ENCODE measurements at places on chromosomes 3 and 15.

GRCh38 chr3:24426896-24427295 lies 67.8 kb downstream of the THRB start:
- no peak for DNase-seq

DNA sequence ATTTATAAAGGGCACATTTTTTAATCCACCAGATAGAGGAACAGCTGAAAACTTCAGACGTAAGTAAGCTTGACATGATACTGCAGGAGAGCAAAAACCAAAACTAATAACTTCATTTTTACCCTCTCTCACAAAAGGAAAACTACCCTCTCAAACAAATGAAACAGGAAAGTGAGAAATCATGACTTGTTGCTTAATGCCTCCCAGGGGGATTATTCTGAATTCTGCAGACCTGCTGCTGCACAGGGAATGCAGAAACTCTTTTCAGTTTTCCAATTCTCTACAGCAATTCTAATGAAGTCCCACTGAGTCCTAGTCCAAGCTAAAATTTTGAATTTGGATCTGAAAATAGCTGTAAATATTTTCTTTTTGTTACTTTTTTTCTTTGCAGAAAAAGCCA lies 637.1 kb upstream of the CCDC54 start:
- no peak for DNase-seq

DNA sequence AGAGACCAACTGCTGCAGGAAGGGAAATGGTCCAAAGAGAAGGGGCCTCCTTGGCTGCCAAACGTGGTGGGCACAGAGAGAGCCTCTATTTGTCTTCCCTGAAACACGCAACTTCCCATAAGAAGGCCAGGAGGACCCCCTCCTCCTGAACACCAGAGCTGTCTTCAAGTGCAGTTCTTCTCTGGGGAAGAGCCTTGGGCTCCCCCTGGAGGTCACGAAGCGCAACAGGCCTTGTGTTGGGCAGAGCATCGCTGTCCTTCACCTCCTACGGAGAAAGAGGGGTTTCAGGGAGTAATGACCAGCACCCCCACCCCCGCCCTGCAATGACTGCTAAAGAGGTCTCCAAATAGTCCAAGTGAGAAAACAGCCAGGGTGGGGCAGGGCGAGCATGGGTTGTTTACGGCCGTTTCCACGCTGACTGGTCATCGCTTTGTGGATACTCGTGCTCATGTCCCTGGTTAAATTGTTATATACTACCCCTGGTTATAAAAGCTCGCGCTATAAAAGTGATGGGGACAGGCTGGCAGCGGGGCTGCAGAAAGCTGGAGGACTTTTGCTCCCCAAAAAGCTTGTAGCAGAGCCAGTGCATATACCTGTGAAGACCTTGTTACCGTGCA lies 397.5 kb upstream of the ATP10A start:
- DNase-seq = no peak

GRCh38 chr3:196357905-196358304 lies 19.7 kb upstream of the TM4SF19 start:
- no peak for DNase-seq

GRCh38 chr15:42159381-42160015 lies 3.1 kb upstream of the PLA2G4F start:
- DNase-seq = no peak

DNA sequence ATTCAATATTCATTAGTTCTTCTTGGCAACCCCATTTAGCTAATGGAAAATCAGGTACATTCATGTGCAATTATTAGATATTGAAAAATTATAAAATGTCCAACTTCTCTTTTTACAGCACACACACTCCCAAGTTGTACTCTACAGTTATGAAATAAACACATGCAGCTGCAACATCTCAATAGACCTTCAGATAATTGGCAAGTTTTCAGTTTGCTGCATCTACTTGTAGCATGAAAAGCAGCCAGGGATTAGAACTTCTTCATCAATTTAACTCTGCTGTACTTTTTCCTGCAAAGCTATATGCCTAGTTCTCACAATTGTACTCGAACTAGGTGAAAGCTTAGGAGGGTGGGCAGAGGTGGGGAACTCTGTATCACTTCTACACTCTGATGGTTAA lies 46.6 kb upstream of the FHIT start:
- DNase-seq = no peak

- DNase-seq = peak; percentile 43
Observed at GRCh38 chr15:89177633-89178306, 43.6 kb downstream of the RLBP1 start.

DNA sequence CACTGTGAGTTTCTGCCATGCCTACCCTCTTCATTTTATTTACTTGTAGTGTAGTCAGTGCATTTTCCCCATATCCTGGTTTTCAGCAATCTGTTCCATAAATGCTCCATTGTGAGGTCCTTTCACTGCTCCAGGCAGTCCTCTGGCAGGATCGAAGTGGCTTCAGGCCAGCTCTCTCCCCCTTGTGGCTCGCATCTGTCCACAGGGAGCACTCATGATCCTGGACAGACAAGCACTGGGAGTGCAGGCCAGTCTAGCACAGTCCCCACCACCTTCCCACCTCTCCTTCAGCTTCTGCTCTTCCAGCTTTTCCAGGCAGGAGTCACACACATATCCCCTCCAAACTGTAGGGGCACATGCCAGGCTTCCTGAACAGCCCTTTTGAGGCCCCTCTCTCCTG lies 173.6 kb downstream of the PPM1L start:
- DNase-seq = no peak

GRCh38 chr3:40581166-40581565 lies 56.4 kb downstream of the ZNF621 start:
- no peak for DNase-seq

- DNase-seq = no peak
Observed at GRCh38 chr15:71691081-71691457, 119.3 kb upstream of the NR2E3 start.

- DNase-seq = no peak
Observed at GRCh38 chr3:51389423-51390183, 1.5 kb upstream of the RBM15B start.

DNA sequence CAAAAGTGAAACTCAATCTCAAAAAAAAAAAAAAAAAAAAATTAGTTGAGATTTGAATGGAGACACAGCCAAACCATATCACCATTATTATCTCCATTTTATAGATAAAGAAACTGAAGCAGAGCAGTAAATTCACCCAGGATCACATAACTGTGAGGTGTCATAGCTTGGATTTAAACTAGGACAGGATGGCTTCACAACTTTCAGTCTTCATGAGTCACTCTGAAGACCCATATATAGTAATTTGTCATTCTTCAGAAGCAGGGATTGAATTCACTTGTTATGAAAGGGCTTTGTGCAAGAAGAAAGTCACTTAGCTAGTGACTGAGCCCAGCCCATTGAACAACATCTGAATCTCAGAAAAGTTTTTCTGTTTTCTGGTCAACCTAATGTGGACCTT lies 60.5 kb upstream of the LRIG1 start:
- DNase-seq = no peak

- DNase-seq = no peak
Observed at GRCh38 chr3:46065294-46065705, 38.0 kb upstream of the XCR1 start.

DNA sequence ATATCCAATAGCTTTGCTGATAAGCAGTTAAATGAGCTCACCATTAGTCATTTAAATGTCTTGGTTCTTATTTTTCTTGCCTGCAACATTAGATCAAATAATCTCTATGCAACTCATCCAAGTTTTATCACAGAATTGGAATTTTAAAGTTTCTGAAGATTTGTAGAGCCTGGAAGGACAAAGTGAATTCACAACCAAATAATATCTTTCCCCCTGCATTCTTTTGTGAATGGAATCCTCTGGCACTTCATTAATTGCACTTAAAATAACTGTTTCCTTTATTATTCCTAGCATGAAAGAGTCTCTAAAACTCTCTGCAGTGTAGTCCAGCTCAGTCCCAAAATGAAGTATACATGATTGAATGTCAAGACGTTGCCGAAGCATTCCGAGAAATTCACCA lies 345.6 kb upstream of the TGFBR2 start:
- no peak for DNase-seq

DNA sequence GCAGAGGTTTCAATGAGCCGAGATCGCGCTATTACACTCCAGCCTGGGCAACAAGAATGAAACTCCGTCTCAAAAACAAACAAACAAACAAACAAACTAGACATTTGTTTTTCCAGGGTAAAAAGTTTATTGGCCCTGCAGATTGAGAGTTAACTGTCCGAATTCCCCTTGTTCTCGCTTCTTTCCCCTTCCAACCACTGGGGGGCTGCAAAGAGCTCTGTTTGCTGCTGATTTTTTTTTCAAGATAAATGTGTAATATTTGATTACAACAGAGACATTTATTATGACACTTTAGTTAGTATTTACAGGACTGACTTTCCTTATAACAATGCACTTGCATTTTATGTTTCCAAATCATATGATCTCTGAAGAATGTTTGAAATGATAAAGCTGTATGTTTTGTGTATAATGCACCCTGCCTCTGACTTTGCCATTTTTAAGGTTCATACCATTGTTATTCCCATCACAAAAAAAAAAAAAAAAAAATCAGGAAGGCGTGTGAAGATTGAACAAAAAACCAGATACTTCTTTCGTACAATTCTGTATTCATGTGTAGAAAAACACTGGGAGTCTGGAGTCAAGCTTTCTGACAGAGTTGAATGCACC lies 2.8 kb downstream of the CLSTN2 start:
- DNase-seq = no peak

DNA sequence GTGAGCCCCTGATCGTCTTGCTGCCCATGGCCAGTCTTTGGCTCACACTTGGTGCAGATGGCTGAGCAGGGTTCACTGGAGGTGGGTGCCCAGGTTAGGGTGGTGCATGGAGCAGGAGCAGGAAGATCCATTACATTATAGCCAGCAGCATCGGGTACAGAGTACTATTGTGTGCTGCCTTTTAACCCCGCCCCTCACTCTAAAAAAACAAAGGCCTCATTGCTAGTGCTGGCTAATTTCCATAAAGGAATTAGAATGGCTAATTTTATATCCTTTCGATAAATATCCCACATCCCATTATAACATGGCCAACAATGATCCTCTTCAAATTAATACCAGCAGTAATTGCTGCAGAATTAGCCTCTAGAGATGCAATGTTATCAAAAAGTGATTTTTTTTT lies 45.8 kb upstream of the PPP4R2 start:
- no peak for DNase-seq

DNA sequence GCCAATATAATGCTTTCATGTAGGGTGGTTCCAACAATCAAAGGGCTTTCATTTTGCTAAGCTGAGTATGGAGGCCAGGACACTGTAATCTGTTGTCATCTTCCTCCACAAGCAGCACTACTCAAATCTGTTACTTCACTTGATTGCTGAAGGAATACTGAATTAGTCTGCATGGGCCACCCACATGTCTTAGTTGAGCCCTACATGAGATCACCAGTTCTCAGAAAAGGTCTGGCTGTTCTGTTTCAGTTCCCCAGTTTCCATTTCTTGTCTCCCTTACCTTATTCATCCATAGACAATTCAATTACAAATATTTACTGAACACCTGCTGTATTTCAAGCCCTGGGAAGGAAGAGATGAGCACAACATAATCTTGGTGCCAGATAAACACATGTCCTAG lies 119.2 kb downstream of the FHIT start:
- no peak for DNase-seq

GRCh38 chr3:85081191-85081906 lies 122.6 kb downstream of the CADM2 start:
- DNase-seq = peak; percentile 11

DNA sequence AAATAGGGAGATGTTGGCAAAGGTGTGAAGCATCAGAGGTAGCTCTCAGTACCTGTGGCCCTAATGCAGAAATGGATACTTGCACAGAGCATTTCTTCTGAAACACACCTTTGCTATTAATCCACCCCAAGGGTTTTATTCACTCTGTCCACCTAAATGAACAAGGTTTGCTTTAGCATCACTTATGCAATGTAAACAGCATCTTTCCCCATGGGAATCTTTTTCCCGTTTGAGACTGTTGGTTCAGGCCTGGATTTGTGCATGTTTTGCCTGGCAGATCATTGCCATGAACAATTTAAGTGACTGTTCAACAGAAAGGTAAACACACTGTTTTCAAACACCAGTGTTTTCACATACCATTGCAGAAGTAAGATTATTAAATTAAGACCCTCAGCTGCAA lies 508.3 kb downstream of the SOX2 start:
- DNase-seq = no peak

Measured in non-pigmented ciliary epithelial cell (primary cell).